ENCODE measurements at places on chromosomes 7 and 10.

- no peak for DNase-seq
These were observed 573.4 kb upstream of the IGFBP3 start for GRCh38 chr7:46494441-46494840.

- DNase-seq: no peak
These were observed 976.3 kb upstream of the LRRTM3 start for GRCh38 chr10:65949526-65949925.

DNA sequence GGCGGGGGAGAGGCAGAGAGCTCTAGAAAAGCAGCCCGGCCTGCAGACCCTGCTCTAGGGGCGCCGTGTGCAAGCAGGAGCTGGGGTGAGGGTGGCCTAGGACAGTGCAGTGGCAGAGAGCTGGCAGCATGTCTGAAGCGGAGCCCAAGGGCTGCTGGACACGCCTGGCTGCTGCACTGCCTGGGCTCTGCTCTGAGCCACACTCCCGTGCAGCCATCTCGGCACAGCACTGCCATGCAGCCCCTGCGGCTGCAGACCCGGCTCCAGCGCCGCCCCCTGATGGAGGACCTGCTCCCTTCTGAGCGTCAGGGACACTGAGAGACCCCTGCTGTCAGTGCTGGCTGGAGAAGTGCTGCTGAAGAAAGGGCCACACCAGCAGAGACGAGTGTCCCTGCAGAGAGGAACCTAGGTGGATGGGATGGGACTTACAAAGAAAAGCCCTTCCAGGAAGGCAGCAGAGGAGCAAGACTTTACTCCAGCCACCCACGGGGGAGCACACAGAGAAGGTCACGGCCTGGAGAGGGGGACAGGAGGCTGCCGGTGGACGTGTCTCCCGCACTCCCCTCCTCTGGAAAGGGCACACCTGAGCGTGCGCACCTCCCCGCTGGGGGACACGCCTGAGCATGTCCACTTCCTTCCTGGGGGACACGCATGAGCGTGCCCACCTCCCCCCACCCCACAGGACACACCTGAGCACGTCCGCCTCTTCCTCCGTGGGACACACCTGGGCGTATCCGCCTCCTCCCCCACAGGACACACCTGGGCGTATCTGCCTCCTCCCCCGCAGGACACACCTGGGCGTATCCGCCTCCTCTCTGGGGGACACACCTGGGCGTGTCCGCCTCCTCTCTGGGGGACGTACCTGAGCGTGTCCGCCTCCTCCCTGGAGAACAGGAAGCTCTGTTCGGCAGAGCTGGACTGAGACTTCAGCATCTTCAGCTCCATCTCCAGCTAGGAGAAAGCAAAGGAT is 252.9 kb downstream of the MAD1L1 start:
- DNase-seq: no peak

GRCh38 chr10:20990604-20991003 is 93.5 kb upstream of the NEBL start:
- DNase-seq: no peak

DNA sequence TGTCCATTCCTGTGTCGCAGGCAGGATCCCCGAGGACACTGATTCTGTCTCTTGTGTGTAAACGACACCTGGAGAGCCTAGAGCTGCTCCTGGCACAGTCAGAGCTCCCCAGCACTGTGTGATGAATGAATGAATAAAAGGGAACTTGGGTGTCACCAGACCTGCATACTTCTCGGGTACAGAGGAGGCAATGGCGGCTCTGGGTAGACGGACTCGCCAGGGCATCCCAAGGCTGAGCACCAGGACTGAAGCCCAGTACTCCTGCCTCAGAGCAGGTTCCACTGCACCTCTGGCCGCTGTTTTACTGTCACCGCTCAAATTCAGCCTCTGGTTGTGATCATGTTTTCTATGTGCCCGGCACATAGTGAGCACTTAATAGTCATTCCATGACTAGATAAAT is 255.8 kb downstream of the GLRX3 start:
- no peak for DNase-seq

- DNase-seq: no peak
These were observed 783.2 kb upstream of the LRRN3 start for GRCh38 chr7:110307776-110308175.

GRCh38 chr7:15820319-15820718 is 133.8 kb upstream of the MEOX2 start:
- DNase-seq: no peak

DNA sequence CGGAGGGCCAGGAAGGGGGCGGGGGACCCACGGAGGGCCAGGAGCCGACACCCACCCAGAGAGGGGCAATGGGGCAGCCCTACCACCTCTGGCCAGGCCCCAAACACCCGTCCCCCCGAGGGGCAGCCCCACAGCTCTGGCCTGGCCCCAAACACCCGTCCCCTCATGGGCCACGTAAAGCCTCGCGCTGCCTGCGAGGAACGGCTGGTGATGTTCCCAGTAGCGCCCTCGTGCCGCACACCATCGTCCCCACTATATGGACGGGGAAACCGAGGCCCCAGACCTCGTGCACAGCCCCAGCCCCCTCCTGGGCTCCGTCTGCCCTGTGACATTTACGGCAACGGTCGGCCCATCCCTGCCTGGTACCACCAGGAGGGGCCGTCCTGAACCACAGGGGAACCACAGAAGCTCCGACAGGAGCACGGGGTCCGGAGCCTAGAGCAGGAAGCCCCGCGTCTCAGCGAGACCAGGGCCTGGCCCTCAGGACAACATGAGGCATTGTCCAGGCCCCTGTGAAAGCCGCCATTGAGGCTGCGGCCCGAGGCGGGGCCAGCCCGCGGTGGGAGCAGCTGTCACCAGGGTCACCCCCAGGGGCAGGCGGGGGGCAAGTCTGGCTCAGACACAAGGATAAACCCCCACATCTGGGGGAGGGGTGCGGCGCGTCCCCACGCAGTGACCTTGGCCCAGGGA is 35.6 kb downstream of the GET4 start:
- DNase-seq: no peak

GRCh38 chr10:19892270-19892669 is 76.0 kb downstream of the PLXDC2 start:
- DNase-seq: no peak

DNA sequence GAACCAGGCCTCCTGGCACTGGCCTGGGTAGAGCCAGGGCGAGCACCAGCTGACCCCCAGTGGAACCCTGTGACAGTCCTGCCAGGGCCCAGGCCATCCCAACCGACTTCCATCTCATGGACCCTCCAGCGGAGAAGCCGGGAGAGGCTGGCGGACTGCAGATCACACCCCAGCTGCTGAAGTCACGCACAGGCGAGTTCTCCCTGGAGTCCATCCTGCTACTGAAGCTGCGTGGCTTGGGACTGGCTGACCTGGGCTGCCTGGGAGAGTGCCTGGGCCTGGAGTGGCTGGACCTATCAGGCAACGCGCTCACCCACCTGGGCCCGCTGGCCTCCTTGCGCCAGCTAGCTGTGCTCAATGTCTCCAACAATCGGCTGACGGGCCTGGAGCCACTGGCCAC is 4.7 kb downstream of the RARRES2 start:
- DNase-seq: no peak

GRCh38 chr10:129968020-129968852 is 4.2 kb upstream of the EBF3 start:
- DNase-seq: no peak

GRCh38 chr10:119477444-119477843 is 65.1 kb downstream of the RGS10 start:
- no peak for DNase-seq

GRCh38 chr7:51456-52068 is 140.8 kb upstream of the FAM20C start:
- DNase-seq: no peak

DNA sequence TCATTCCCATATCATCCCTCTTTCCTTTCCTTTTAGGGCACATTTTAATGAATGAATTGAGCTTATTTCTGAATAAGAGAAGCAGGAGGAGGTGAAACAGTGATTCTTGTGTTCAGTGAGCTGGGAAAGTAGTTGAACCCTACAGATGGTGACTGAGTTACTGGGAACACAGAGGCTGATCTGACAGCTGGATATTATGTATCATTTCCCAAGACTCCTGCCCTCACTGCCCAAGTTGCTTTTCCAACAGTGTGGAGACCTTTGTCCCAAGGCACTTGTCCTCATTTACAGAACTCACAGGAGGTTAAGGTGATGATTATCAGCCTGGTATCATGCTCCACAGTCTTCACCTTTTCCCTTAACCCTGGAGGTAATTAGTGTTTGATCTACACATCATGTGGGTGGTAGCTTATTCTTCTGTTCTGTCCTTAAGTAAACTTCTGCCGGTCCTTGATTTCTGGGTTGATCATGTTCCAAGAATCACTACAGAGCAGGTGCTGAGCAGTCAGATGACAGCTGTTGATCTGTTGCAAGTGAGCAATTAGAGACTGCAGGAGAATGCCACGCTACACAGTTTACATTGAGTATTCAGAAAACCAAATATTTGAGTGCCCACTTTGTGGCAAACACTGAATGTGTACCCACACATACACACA is 2.6 kb downstream of the PRLHR start:
- no peak for DNase-seq

GRCh38 chr10:29522061-29522855 is 112.5 kb downstream of the SVIL start:
- DNase-seq: no peak

DNA sequence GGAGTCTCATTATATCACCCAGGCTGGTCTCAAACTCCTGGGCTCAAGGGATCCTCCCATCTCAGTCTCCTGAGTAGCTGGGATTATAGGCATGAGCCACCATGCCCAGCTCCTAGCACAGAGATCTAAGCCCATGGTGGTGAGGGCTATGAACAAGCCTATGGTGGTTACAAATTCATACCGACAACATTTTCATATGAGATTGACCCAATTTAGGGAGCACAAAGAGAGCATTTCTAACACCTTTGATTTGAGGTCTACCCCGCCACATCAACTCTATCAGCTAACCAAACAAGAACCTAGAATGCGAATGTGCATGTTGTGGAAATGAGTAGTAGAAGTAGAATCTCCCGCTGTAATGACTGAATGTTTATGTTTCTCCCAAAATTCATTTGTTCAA is 14.2 kb upstream of the PRF1 start:
- DNase-seq: no peak

DNA sequence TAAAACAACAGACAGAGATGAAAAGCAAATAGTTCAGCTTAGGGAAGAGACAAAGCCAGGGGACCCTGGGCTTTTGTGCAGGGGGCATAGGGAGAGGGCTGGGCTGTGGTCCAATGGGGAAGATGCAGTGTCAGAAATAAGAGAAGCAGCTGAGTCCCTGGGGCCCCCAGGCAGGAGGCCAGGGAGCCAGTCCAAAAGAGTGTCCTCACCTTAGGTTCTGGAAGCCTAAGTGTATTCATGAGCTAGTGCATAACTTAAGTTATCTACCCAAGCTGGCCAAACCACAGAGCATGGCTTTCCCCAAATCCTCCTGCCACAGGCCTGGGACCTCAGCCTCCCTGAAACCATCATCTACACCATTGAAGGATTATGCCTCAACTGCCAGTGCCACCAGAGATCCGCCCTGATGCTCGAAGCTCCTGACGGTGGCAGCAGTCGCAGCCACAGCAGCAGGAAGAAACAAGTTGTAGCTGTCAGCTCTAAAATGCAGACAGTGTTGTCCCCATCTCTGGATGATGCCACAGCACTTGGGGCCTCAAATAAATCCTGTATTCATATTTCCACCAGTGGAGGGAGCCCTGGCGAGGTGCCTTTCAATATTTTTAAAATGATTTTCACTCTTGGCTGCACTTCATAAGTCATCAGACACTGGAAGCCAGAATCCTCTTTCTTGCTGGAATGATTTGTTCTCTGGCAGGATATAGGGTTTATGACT is 574.6 kb downstream of the GRID1 start:
- no peak for DNase-seq

DNA sequence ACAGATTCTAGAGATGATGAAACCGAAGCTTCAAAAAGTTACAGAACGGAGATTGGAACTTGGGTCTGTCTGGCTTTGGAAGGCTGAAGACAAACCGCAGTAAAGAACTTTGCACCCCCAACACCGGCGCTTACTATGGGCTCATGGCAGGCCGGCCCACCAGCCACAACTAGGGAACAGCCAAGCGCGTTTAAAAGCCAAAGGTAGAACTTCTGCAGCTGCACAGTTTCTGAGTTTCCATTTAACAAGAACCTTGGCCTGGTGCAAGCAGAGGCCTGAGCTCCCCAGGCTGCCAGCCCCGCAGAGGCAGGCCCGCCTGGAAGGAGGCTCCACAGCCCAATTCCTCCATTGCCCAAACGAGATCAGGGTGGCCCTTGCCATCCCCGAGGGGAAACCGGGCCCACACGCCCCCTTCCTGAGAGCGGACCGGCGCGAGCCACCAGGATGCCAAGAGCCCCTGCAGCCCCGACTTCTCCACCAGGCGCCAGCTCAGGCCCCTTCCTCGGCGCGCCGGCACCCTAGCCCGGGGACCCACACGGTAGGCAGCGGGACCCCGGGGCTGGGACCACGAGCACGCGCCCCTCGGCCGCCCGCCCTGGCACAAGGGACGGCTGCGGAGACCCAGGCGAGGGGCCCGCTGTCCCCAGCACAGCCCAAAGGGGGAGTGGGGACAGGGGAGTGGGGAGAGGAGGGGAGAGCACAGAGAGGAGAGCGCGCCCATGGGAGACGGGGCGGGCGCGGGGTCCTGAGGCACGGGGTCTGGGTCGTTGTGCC is 566 bp downstream of the MAD1L1 start:
- DNase-seq: peak; percentile 71

- DNase-seq: no peak
These were observed 8.2 kb downstream of the CCSER2 start for GRCh38 chr10:84336406-84337090.

DNA sequence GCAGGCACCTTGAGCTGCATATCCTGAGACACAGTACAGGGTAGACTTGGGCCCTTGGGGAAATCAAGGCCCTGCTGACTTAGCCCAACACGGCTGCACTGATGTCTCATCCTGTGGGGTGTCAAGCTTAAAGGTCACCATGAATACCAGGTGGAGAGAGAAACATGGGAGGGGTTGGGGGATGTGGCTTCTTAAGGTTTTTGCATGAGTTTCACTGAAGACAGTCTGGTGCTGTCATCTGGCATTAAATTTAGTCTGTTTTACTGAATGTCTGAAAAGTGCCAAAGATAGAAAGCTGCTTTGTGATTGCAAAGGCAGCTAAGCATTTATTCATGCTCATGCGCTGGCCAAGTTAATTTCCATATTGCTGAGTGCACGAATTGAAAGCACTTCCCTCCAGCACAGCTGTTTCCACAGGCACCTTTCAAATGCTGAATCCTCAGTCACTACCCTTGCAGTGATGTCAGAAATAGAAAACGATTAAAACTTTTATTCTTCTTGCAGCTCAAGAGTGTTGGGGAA is 102.1 kb downstream of the OSBPL3 start:
- no peak for DNase-seq

DNA sequence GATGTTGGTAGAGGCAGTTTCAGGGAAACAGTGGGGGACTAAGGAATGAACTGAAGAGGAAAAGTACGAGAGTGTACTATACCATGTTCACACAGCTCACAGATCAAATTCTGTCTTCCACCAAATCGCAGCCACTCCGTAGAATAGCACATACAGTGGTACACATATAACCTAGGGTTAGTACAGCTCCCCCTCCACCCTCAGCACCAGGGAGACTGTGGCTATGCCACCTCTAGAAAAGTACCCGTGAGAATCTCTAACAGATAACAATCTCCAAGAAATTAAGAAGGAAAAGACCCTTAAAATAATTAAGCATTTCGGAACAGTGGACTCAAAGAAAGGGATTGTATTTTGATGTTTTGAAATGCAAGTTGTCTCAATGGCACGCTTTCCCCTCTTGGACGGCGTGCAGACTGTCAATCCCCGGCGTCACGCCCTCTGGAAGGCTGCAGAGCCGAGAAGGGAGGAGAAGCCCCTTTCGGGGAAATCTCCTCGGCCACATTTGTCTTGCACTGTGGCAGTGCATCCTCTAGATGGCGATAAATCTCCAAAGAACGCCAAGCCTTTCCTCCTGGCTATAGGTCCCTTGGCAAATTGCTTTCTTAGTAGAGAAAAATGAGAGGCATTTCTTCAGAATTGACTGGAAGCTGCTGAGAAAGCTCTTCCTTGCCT is 345.0 kb downstream of the REEP3 start:
- DNase-seq: peak; percentile 26
